ENCODE measurements at places on chromosomes 1 and 21. TPM values are rescaled to one million over a fixed set of nuclear protein-coding genes. Genes with fewer than 3 reads are reported as not detected.

The S100A11 gene
- 1,326 TPM for total RNA-seq

The SLAMF7 gene
- total RNA-seq: 8.4 TPM

- DNase-seq: no peak
These were observed 21.0 kb upstream of the SCAF4 start for GRCh38 chr21:31752967-31753366.

- DNase-seq: no peak
These were observed 158.8 kb upstream of the SGIP1 start for GRCh38 chr1:66375125-66375524.

The OR10J1 gene
- total RNA-seq: not detected

GRCh38 chr1:17208546-17208945, 3.6 kb downstream of the PADI1 start:
- DNase-seq: no peak

The RIMKLA gene
- total RNA-seq: 1.3 TPM

The GUCA2B gene
- total RNA-seq: not detected

The C1orf53 gene
- 14.2 TPM for total RNA-seq

GRCh38 chr1:167500283-167500860, 18.0 kb downstream of the CD247 start:
- no peak for DNase-seq

The RGS13 gene
- total RNA-seq: not detected

DNA sequence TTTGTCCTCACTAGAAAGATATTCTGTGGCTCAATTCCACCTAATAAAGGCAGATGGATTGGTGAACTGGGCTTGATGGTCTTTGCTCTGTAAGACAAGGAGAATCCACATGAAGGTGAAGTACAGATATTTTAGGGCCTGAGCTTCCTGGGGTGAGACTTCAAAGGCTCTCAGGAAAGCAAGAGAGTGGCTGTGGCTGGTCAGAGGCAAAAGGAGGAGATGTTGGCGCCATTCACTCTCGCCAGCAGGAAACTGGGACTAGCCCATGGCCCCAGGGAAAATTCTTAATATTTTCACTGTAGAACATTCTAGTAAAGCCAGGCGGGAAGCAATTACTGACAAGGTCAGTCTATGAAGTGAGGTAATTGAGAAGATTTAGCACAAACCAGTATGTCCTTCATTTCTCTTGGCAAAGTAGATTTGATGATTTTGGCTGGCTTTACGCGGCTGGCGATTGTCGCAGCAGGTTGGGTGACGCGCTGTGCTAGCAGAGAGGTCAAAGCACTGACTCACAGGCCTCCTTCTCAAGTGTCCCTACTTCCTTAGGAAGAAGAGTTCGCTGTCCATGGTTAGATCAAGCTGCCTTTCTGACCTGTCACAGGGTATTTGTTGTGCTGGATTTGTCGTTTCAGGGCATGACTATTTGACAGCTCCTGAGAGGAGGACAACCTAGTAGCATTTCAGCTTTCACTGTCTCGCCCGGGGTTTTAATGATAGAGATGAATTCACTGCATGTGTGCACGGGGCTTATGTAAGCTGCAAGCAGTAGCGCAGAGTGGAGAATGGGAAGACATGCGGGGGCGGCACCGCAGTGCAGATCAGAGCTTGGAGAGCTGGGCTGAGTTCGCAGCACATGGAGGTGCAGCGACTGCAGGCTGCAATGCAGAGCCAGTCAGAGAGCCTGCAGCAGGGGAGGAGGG, 32.7 kb downstream of the XCL1 start:
- no peak for DNase-seq

- no peak for DNase-seq
These were observed 93.7 kb downstream of the MIS18A start for GRCh38 chr21:32185103-32185502.

GRCh38 chr1:25113731-25114130, 118.6 kb downstream of the SYF2 start:
- no peak for DNase-seq

DNA sequence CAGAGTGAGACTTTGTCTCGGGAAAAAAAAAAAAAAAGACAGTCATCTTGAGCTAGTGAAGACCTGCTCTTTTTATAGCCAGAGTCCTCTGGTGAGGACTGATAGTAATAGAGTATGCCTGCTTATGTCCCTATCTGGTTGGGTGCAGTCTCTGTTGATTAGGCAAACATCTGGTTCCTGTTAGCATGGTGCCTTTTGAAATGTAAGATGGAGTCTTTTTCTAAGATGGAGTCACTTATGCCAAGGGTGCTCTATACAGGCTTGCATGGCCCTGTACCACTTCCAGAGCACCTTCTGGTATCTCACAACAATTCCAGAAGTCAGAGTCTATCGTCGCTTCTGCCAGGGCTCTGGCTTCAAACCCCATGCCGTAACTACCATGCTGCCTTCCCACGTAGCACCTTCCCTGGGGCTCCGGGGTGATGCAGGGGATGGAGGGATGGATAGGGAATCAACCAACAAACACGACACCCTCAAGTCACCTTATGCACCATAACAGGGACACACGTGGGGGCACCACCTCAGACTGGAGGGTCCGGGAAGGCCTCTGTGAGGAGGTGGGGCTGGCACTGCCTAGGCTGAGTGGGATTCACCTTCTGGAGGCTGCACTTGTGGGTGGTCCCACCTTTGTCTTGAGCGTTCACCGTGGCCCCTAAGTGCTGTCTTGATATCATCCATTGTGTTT, 11.6 kb upstream of the PADI6 start:
- no peak for DNase-seq

GRCh38 chr1:168343566-168343965, 62.9 kb downstream of the TBX19 start:
- DNase-seq: peak; percentile 10

DNA sequence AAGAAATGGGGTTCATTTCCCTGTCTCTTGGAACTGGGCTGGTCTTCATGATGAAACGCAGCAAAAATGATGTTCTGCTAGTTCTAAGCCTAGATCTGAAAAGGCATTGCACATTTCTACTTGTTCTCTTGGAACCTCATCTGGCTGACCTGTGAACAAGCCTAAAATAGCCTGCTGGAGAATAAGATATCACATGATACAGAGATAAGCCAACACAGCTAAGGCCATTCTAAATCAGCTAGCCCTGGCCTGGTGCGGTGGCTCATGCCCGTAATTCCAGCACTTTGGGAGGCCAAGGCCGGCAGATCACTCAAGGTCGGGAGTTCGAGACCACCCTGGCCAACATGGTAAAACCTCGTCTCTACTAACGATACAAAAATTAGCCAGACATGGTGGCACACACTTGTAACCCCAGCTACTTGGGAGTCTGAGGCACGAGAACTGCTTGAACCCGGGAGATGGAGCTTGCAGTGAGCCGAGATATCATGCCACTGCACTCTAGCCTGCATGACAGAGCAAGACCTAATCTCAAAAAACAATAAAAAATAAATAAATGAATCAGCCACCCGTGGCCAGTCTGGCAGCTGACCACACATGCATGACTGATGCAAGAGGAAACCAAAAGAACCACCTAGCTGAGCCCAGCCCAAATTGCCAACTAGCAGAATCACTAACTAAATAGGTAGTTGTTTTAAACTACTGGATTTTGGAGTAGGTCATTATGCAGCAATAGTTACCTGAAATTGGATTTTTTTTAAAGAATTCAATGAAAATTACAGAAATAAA, 18.0 kb downstream of the CD244 start:
- DNase-seq: peak; percentile 28

The CHODL gene
- not detected for total RNA-seq

The CLDN8 gene
- 0.45 TPM for total RNA-seq

- DNase-seq: no peak
These were observed 251.5 kb downstream of the SIPA1L2 start for GRCh38 chr1:232378266-232379062.

The GDAP2 gene
- 18.8 TPM for total RNA-seq

- no peak for DNase-seq
These were observed 9.5 kb downstream of the SNX27 start for GRCh38 chr1:151621351-151621750.

DNA sequence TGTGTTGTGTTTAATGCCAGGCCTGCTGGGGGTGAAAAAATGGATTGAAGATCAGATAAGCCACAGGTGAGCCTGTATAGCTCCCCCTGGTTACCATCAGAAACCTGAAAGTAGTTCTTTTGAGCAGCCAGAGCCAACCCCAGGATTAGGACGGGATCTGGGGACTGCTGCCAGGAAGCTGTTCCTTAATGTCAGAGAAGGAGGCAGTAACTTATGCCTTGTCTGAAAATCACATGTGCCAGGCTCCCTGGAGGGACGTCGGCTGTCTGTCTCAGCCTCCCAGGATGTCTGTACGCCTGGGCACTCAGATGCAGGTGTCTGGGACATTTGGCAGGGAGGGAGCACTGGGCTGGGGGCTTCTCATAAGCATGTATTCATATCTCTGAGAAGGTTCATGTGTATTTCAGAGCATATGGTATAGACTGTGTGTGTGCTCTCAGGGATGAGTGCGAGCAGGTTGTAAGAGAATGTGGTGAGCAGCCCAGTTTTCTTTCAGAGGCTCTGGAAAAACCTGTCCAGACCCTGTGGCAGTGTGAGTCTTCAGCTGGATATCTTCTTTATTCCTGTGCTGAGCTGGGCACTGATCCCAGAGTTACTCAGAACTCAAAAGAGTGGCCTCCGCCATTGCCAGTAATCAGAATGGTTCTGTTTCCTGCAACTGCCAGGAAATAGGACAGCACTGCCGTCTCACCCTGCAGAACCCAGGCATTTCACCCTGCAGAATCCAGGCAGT, 2.8 kb downstream of the FAM43B start:
- DNase-seq: no peak

DNA sequence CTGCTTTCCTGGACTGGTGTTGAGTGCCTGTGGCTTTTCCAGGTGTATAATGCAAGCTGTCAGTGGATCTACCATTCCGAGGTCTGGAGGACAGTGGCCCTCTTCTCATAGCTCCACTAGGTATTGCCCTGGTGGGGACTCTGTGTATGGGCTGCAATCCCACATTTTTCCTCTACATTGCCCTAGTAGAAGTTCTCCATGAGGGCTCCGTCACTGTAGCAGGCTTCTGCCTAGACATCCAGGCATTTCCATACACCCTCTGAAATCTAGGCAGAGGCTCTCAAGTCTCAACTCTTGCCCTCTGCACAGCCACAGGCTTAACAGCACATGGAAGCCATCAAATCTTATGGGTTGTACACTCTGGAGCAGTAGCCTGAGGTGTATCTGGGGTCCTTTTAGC, 107.6 kb downstream of the GRIK1 start:
- DNase-seq: no peak

GRCh38 chr1:240613356-240614142, 1.6 kb upstream of the GREM2 start:
- no peak for DNase-seq

GRCh38 chr1:36126797-36127500, 1.9 kb upstream of the COL8A2 start:
- DNase-seq: no peak

The KRTAP11-1 gene
- total RNA-seq: not detected

GRCh38 chr1:75067975-75068374, 66.2 kb upstream of the LHX8 start:
- no peak for DNase-seq

- no peak for DNase-seq
These were observed 57.6 kb downstream of the NFIA start for GRCh38 chr1:61139775-61140549.

GRCh38 chr1:230696218-230696617, 17.7 kb downstream of the AGT start:
- no peak for DNase-seq

The TAS1R1 gene
- total RNA-seq: not detected

DNA sequence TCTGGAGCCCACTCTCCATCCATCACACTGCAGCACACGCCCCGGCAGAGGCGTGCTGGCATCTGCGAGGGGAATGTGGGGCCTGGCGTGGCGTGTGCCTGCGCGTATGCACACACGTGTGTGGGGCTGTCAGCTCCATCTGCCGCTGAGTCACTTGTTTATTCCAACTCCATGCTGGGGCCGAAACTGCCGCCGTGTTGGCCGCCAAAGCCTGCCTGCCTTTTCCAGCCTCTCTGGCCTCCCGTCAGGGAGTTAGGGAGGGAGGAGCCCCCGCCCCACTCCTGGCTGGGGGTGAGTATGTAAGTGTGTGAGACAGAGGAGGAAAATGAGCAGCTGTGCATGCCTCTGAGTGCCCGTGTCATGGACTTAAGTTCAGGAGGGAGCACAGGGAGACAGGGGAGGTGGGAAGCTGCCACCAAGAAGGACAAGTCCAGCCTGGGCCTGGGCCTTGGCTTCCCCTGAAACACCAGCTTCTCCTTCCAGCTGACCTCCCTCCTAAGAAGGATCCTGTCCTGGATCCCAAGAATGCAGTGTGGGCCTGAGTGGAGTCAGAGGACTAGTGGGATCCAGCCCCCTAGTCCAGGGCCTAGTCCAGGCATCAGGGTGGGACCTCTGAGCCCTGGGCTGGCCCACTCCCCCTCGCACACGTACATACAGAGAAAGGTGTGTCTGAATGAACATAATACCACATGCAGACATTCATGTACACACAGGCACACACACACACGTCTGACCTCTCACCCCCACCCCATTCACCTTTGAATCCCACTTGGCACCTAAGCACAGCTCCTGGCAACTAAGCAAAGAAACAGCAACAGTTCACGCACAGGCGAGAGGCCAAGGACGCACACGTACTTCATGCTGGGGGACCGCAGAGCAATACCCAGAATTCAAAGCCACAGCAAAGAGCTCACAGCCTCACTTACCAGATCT, 24.7 kb downstream of the MEF2D start:
- DNase-seq: no peak

Data from Calu3 (cell line).